ENCODE measurements at places on chromosomes 11 and 22.

DNA sequence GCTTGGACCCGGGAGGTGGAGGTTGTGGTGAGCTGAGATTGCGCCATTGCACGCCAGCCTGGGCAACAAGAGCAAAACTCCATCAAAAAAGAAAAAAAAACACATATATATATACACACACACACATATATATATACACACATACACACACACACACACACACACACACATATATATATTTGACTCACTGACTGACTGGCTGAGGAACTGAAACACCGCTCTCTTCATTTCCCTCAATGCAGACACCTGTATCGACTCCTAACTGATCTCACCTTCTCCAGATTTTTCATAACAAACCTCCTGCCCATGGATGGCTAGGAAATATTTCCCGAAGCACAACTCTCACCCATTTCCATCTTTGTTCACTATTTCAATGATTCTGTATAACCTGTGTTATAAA is 140.7 kb upstream of the ANO3 start:
- no peak for DNase-seq

- no peak for DNase-seq
These were observed 26.6 kb downstream of the P2RY2 start for GRCh38 chr11:73244589-73245240.

DNA sequence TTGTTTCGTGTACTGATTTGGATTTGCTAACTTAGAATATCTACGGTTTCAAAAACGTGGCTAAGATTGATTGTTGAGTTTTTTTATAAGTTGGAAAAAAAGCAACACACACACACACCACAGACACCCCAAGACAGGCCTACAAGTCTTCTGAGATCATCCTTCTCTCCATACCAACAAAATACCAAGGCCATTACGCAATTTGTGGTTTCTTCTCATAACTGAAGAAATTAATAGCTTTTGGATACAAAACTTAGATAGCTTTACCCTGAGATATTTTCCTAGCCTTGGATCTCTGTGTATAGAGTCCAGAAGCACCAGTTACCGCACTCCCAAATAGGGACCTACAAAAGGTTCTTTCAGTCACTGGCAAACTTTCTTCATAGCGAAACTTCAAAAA is 113.6 kb downstream of the SIK3 start:
- no peak for DNase-seq

DNA sequence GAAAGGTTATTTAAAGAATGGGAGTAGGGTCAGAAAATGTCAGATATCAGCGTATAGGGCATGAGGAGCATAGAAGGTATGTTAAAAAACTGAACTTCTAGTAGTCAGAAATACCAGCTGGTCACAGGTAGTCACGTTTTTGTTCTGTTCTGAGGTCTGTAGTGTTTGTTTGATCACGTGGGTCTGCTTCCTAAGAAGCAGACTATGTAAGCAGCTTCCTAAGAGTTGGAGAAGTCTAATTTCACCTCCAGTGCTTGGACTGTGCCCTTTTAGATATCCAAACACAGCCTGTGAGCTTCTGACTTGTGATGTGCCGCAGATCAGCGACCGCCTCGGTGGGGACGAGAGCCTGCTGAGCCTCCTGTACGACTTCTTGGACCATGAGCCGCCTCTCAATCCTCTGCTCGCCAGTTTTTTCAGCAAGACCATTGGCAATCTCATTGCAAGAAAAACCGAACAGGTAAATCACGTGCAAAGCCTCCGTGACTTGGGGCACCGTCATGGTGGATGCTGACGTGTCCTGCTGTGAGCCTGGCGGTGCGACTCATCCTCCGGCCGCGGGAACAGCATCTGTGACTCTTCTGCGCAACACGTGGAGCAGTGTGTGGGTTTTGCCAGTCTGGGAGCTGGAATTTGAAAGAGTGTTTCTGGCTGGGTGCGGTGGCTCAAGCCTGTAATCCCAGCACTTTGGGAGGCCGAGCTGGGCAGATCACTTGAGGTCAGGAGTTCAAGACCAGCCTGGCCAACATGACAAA is 63.5 kb downstream of the PPP6R2 start:
- DNase-seq, result no peak

- DNase-seq, result peak; percentile 43
These were observed 33.7 kb upstream of the APOBEC3A start for GRCh38 chr22:38923463-38924346.

DNA sequence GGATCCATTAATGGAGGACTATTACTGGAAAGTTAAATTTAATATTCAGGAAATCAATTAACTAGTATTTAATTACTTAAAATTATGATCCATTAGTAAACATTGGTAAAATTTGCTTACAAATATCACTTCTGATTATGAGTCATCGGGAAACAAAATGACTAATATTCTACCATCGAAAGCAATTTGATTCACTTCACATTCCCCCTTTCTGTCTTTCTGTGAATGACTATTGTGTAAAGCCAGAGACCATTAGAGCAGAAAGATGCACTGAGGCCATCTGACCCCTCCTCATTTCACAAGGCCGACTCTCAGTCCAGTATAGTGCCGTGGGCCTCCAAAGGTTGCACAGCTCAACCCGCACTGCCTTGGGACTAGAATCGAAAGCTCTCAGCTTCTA is 619.0 kb downstream of the OPCML start:
- DNase-seq, result no peak

Data from epithelial cell of prostate (primary cell).